ENCODE measurements at places on chromosomes 1 and 21.

DNA sequence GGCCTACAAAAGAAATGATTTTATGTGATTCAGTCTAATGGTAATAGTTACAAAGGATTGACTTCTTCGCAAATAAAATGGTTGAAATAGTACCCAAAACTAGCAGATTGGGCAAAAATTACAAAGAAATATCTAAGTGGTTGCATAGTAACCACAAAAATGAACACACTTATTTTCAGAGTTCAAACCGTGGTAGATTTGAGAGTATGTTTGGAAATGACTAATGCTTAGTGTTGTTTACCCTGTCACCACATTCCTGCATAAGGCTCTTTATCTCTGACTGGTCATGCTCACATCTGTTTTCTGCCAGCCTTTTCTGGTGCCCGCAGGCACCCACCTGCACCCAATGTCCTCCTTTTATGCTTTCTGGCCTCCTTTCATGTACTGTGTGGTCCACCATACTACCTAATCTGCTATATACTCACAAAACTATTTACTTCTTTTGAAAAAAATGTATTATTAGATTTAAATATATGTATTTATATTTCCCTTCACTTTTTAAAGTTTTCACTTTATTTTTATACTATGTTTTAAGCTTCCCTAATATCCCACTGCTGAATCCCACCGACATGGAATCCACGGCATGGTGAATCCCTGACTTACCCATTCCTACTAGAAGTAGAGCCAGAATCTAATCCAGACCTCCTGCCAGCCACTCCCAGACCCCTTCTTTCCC lies 30.3 kb downstream of the PTPRC start:
- no peak for DNase-seq

GRCh38 chr21:43881935-43882334 lies 16.9 kb downstream of the AGPAT3 start:
- DNase-seq = no peak

GRCh38 chr1:62045574-62045973 lies 149.1 kb upstream of the L1TD1 start:
- no peak for DNase-seq

- no peak for DNase-seq
Observed at GRCh38 chr1:179107706-179108629, 26.1 kb downstream of the TOR3A start.

DNA sequence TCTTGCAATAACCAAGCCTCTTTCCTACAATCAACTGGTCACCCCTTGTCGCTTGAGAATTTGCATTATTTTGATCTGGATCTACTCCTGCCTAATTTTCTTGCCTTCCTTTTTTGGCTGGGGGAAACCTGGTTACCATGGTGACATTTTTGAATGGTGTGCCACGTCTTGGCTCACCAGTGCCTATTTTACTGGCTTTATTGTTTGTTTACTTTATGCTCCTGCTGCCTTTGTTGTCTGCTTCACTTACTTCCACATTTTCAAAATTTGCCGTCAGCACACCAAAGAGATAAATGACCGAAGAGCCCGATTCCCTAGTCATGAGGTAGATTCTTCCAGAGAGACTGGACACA lies 743 bp downstream of the GPR52 start:
- DNase-seq = no peak

DNA sequence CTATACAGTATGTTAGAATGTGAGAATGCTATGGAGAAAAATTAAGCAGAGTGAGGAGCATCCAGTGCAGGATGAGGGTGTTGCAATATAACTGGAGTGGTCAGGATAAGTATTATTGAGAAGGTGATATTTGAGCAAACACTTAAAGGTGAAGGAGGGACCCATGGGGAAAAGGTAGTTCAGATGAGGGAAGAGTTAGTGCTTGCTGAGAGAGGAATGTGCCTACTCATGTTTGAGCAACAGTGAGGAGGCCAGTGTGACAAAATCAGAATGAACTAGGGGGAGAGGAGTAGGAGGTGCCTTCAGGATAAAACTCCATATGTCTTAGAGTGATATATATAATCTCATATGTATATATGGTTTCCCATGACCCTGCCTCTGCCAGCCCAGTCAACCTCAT lies 6.2 kb upstream of the TRIM45 start:
- no peak for DNase-seq

DNA sequence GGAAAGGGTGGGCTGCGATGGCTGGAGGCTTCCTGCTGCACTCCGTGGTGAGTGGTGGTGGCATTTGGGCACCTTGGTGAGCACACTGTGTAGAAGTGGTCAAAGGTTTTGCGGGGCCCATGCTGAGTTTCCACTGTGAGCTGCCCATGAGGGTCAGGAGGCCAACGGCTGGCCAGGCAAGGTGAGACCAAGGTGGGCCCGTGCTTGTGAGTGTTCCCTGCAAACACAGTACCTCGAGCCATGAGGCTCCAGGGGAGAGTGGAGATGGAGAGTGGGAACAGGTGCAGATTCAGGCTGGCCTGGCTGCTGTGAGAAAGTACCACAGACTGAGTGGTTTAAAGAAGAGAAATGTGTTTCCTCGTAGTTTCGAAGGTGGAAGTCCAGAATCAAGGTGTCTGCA lies 40.8 kb downstream of the AJAP1 start:
- DNase-seq = no peak

GRCh38 chr1:159854693-159855192 lies 7.7 kb downstream of the VSIG8 start:
- DNase-seq = peak; percentile 76

DNA sequence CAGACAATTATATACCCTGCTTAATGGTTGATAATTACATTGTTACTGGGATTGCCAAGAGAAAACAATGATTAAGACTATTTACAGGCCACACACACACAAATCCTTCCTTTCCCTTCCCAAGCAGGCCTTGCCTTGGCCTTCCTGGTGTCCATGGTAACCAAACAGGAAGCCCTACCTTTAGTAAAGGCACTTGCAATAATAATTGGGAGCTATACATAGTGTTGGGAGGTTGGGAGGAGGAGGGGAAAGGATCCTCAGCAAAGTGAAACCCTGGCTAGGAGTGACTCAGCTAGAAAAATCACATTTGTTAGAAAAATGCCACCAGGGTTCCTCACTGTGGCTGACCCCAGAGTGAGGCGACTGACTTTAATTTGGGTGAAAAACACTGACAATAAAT lies 122.3 kb upstream of the ADAR start:
- DNase-seq = no peak

DNA sequence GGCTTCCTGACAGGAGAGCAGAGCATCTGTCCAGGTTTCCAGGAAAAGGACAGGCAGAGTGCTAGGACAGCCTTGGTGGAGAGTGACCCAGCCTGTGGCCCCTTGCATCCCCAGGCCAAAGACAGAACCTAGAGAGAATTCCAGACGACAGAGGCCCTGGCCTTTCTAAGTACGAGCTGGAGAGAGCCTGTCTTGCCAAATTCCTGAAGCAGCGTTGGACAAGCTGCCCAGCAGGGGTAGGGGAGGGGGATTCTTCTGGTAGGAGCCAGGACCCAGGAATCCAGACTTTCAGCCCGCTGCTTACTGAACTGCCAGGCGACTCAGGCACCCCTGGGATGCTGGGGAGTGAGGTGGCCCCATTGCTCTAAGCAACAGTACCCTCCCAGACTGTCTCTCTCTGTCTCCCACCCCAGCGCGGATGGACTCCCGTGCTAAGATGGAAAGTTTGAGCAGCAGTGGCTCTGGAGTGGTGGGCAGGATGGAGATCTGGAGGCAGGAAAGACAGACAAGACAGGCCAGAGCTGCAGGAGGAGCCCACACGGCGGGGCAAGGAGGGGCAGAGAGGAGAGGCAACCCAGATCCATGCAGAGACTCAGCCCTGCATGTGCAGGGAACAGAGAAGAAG lies 8.8 kb upstream of the PEAR1 start:
- no peak for DNase-seq

GRCh38 chr1:220370041-220370700 lies 97.9 kb upstream of the RAB3GAP2 start:
- no peak for DNase-seq

DNA sequence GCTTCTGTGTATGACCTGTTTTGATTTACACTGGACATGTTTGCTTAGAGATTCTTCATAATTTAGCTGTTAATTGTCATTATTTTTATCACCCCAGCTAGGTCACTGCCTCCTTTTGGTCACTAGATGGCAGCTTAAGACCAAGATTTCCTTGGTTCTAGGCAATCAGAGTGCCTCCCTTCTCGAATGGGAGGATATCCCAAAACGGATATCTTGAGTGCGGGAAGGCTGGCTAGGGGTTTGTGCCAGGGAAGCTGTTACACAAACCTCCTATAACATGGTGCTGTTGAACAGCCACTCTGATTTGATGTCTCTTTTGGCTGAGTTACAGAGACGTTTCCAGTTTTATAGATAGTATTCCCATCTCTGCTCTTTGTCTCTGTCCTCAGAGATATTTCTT lies 283.5 kb downstream of the S1PR1 start:
- no peak for DNase-seq

DNA sequence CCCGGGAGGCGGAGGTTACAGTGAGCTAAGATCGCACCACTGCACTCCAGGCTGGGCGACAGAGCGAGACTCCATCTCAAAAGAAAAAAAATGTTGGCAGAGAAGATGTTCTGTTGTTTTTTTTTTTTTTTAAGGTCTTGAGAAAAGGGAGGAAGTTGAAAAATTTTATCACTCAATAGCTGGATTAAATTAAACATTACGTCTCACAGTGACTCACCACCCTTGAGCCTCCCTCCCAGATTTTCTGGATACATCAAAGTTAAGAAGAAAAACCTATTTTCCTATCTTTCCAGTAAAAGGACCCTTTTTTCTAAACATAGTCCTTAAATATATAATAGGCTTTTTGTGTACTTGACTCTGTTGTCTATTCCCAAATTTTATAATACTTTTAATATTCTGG lies 35.5 kb downstream of the IFNAR1 start:
- DNase-seq = no peak

GRCh38 chr1:23083714-23084480 lies 64.6 kb downstream of the KDM1A start:
- no peak for DNase-seq

DNA sequence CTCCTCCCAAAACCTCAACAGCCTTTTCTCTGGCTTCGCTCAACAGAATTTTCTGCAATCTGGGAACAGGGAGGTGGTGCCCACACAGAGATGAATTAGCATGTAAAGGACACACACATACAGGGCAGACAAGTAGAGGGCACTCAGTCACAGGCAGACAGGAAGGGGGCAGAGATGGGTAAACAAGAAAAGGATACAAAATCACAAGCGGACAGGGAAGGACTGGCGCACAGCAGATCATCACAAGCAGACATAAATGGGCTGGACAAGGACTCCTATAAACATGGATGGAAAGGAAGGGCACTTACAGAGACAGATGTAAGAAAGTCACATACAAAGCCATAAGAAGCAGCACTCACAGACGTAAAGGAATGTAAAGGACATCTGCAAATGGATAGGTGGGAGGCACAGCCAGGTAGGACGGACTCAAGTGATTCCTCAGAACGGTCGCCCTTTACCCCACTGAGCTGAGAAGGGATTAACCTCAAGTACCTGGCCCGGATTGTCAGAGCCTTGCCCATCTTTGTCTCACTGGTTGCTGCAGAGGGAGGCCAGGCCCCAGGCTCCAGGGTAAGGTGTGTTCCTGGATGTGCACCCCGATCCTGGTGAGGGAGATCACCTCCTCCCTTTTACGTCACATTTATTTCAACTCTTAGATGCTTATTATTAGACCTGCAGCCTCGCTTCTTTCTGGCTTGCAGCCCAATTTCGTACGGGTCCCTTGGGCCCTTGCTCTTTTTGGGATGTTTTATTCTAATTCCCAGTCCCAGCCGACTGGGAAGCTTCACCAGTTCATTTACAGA lies 836 bp upstream of the PRCC start:
- DNase-seq = no peak

DNA sequence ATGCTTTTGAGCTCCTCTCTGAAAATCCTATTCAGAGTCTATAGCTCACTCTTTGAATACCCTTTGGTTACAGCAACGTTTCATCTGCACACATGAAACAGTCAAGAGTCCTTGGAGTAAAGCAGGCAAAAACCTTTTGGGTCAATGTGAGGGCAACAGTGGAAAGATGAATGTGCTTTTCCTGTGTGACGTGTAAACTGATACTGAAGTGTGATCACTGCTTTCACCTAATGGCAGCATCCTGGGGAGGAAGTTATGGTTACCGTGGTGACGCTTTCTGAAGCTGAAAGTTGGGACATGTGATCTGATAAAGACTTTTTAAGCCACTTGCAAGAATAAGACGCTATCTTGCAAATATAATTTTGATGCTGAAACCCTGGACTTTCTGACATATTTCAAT lies 160.0 kb downstream of the SEC16B start:
- DNase-seq = no peak

DNA sequence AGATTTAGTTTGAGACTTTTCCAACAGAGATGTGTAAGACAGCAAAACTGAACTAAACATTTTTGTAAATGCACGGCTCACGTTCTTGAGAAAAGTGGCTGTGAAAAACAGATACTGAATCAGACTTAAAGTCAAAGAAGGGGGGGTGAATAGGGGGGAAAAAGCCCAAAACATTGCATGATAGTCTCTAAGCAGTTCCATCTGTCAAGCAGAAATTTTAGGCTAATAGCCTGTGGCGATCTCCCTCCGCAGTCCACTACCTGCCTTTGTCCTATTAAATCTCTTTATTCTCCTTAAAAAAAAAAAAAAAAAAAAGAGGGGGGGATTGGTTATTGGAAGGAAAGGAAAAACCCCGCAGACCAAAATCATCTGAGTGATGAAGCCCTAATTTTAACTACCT lies 217.6 kb upstream of the NFIA start:
- DNase-seq = no peak

GRCh38 chr1:208243967-208244916 lies at the start of gene PLXNA2:
Gene PLXNA2, minus strand, starts transcription at chr1:208244384. Its CDS starts 26,462 bp downstream, at chr1:208217922.
- DNase-seq = peak; percentile 72

DNA sequence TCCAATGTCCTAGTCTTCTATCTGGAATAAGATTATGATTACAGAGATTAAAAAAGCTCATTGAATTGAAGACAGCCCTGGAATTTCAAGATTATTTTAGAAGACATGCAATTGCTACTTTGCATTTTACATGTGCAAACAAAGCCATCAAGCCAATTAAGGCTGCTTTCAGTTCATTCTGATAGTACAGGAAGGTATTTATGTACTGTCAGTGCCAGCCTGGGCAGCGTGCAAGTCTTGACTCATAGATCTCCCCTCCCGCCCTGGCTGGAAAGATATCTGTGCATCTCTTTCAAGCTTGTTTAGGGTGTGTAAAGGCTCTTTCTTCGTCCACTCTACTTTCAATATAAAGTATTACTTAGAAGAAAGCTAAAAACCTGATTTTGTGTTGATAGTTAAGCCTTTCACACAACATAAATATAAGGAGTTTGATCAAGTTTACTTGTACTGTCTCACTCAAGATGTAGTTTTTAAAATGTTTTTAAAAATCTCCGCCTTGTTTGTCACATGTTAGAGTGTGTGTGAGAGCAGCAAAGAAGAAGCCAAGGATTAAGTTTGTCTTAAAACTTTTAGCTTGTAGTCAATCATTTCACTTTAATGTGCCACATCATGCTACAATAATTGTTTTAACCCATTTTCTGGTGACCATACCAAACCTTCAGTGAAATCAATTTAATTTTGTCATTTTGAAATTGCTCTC lies 13.6 kb upstream of the LYPLAL1 start:
- no peak for DNase-seq

- no peak for DNase-seq
Observed at GRCh38 chr1:21904704-21905520, 32.2 kb downstream of the HSPG2 start.

GRCh38 chr1:44810101-44810761 lies 1.9 kb downstream of the BTBD19 start:
- DNase-seq = no peak

Data from dorsolateral prefrontal cortex (tissue), 122 donors.